ENCODE measurements at places on chromosomes 3 and 15.

GRCh38 chr3:43062564-43063040, 43.3 kb downstream of the POMGNT2 start:
- DNase-seq, result no peak

- DNase-seq, result no peak
These were observed 54.7 kb downstream of the TP63 start for GRCh38 chr3:189685860-189686259.

DNA sequence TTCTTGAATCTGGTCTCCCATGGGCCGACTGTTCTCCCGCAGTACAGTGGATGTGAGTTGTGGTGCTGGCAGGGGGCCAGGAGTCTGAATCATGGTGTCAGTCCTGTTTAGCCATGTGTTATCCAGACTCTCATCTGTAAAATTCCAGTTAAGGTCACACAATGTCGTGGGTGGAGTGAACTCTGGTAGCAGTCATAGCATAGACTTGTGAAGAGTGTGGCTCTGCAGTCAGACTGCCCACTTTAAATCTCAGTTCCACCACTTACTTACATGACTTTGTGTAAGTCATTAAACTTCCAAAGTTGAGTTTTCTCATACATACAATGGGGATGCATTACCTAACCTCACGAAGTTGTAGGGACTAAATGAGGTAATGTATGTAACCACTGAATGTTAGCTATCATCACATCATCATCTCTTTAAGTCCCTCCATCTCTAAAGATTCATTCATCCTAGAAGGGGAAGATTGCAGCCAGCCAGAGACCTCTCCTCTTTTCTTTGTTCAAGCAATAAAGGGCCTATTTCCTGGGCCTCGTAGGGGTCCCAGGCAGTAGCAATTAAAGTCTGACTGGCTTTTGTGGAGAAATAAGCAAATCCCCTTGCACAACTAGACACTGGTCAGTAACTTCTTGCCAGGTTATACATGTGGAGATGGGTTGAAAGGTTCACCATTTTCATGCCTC, 93.9 kb downstream of the PCCB start:
- DNase-seq, result no peak

GRCh38 chr3:52752045-52752660, 18.6 kb downstream of the NEK4 start:
- no peak for DNase-seq

GRCh38 chr3:114411811-114412803, 118.3 kb downstream of the TIGIT start:
- no peak for DNase-seq

DNA sequence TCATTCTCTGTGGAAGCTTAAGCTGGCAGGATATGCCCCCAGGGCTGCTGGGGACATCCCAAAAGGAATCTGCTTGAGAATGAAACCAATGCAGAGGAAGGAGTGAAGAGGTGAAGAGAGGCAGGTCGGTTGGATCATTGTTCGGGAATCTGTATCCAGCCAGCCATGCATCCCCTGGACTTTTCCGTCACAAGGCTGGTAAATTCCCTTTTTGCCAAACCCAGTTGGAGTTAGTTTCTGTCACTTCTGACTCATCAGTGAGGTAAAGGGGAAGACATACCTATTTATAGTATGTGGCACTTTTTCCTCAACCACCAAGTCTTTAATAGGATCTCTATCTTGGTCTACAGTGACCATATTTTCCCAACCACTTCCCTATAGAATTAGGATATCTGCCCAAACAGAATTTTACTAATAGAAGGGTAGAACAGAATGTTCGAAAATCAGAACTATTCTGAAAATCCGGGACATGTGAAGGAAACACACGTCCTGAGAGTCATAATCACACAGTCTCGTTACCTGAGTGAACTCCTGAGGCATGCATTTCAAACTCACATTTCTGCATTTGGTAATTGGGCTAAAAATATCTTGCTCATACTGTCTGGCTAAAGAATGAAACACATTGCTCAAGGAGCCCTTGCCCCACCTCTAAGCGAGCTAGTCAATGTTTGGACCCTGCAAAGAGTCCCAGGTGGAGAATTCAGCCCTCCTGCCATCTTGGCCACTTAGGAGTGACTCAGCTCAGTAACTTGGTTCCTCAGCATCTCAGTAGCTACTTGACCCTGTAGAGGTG, 289.7 kb upstream of the ADAMTS9 start:
- no peak for DNase-seq

GRCh38 chr15:70596354-70597055, 166.9 kb downstream of the UACA start:
- DNase-seq, result peak; percentile 11

DNA sequence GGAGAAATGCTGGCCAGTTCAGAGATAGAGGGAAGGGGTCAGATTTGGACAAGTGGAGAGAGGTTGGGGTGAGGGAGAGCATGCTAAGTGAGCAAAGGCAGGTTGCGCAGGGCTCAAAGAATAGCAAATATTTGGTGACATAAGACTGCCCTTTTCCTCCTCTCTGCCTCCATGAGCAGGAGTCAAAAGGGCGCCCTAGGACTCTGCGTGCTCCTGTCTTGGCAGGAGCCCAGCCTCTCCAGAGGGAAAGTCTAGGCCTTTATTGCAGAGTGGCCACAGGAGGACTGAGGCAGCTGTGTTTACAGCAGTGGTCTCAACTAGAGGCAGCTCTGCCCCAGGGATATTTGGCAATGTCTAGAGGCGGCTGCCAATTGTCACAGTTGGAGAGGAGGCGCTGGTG, 165.6 kb downstream of the FAM43A start:
- no peak for DNase-seq

DNA sequence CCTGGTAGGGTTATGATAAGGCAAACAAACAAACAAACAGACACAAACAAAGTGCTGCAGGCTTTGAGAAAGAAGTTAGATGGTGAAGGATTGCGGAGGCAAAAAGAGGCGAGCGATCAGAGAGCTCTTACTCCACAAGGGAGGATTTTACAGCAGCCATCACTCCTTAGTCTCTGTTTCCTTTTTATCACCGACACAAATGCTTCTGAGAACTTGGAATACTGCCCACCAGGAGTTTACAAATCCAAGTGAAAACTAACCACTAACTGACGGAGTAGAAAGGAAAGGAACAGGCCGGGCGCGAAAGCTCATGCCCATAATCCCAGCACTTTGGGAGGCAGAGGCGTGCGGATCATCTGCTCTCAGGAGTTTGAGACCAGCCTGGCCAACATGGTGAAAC, 35.6 kb upstream of the GPR160 start:
- DNase-seq, result no peak

- DNase-seq, result no peak
These were observed 19.4 kb downstream of the CMTM8 start for GRCh38 chr3:32257641-32258438.

Data from type B pancreatic cell (in vitro differentiated cells).